ENCODE measurements at places on chromosomes 3 and 15.

- DNase-seq: no peak
Measured at GRCh38 chr15:85026304-85027032, 44.8 kb downstream of the PDE8A start.

- no peak for DNase-seq
Measured at GRCh38 chr3:64496786-64497490, 190.9 kb downstream of the ADAMTS9 start.

DNA sequence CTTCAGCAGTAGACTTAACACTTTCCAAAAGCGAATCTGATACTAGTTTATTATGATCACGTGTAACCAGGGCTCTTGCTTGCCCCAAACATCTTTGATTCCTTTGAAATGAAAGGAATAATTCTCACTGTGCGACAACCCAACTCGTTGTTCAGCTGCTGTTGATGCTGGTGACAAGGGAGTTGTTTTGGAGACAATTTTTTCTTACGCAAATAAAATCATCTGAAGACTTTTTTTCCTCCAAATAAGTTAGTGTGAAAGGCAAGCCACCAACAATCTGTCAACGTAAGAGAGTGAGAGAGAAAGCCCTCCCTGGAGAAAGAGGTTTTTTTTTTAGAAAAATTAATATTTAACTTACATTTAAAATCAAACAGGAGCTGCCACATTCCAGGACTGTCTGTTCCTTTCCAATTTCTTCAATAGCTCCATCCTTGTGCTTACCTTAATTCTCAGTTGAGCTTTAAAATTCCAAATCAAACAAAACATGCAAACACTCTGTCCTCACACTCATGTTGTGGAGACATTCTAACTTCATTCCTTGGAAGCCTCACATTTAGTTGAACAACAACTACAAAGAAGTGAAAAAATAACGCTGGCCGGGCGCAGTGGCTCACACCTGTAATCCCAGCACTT, 4.9 kb upstream of the P3H2 start:
- no peak for DNase-seq

- no peak for DNase-seq
Measured at GRCh38 chr3:178063461-178063860, 472.8 kb upstream of the KCNMB2 start.

GRCh38 chr15:85616549-85617110, 178.1 kb downstream of the KLHL25 start:
- DNase-seq: no peak

DNA sequence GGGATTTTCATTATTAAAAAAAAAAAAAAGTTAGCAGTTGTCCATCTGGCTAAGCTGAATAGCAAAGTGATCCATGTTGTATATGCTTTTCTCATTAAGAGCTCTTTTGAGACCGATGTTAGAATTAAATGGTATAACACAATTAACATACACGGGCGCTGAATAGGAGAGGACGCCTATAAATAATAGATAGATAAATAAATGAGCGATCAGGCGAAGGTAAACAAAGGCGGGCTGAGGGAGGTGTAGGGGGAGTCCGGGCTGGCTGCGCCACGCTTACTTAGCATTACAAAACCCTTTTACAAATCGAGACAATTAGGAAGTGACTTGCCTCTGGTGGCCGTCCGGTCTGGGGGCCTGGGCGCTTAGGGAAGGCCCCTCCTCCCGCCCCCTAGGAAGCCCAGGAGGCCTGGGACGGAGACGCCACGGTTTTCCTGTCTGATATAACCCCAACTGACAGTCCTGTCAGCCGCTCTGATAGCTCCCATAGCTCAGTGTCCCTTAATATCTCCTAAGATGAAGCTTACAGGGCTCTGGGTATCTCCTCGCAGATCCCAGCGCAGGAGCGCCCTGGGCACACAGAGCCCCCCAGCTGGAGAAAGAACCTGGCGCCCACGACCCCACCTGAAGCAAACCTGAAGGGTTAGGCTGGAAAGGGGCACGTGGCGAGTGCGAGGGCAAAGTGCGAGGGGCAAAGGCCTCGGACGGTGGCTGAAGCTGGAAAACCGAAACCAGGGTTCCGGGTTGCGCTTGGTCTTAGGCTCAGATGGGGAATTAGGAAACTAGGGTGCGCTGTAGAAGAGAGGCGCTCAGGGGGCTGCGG, 3.6 kb downstream of the SOX14 start:
- DNase-seq: no peak

DNA sequence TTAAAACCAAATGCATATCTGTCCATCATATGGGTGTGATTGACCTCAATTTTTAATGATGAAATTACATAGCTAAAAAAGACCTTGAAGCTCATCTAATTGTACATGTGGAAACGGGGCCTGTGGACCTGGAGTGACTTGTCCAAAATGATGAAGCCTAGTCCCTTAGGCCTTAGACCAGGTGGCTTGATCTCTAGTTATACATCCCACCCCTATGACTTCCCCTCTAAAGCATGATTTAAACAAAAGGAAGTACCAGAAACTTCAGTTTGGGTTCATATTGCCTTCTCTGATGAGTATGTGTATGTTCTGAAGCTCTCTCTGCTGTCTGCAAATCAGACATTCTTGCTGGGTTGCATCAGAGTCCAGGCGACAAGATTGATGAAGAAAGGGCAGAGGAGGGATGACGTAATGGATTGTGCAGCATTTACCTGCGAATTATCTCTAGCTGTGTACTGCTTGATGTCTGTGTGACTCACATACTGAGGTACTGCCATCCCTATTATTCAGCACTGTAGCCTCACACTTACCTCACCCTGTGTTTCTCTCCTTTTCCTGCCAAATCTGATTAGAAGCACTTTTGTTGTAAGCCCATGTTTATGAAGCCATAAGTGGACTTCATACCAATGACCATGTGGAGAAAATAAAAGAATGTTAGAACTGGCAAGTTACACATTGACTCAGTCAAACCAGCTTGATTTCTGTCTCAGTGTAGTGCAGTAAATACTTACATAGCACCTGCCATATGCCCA, 111.5 kb downstream of the FILIP1L start:
- DNase-seq: no peak

DNA sequence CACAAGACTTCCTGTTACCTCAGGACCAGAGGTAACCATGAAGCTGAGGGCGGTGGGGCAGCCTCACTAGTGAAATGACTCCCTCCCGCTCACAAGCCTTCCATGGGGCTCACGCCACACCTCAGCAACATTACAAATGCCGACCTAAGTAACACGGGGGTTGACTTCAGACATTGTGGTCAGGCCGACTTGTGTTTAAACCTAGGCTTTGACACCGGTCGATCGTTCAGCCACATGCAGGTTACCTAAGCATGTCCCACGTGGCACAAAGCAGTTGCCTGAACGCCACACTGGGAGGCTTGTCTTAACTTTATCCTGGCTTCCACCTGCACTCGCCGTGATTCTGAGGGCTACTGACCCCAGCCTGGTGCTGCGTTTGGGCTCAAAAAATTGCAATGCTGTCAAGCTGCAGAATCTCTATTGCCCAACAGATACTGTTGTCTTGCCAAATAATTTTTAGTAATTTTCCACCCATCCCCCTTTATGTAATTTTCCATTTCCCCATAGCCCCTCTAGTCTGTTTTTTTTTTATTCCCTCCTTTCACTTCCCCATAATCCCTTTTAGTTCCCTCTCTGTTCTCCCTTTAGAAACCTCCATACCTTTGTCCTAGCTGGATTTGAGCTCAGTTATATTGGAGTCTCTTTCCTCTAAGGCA, 158.6 kb upstream of the RGMA start:
- DNase-seq: no peak
